Ureter (tissue), 1 donor: ENCODE measurements at places on chromosomes 5 and 9. TPM values are rescaled to one million over a fixed set of nuclear protein-coding genes. Genes with fewer than 3 reads are reported as not detected.

Gene SLC36A2
- total RNA-seq: not detected

Gene CREB3
- 30.7 TPM for total RNA-seq

Gene TRPM3
- 1.3 TPM for total RNA-seq

Gene COL27A1
- 59.2 TPM for total RNA-seq

Gene PLCXD3
- total RNA-seq: 4.5 TPM

Gene LRRC70
- 5.9 TPM for total RNA-seq

Gene ERMP1
- total RNA-seq: 106 TPM

Gene GPR151
- total RNA-seq: not detected

Gene ARSB
- 9.9 TPM for total RNA-seq

Gene DNAJB5
- total RNA-seq: 24.2 TPM

Gene ACTL7A
- not detected for total RNA-seq

Gene CDH18
- not detected for total RNA-seq

Gene TYRP1
- total RNA-seq: not detected

Gene PNPLA7
- total RNA-seq: 9.7 TPM

Gene SLC46A2
- 4.2 TPM for total RNA-seq

Gene ANKDD1B
- total RNA-seq: 3.6 TPM

Gene CCDC187
- 9.0 TPM for total RNA-seq

Gene HTR1A
- 1.8 TPM for total RNA-seq

Gene ACOT12
- total RNA-seq: not detected

Gene SCGB3A1
- total RNA-seq: 1.4 TPM
